ENCODE measurements at places on chromosomes 2 and 18.

DNA sequence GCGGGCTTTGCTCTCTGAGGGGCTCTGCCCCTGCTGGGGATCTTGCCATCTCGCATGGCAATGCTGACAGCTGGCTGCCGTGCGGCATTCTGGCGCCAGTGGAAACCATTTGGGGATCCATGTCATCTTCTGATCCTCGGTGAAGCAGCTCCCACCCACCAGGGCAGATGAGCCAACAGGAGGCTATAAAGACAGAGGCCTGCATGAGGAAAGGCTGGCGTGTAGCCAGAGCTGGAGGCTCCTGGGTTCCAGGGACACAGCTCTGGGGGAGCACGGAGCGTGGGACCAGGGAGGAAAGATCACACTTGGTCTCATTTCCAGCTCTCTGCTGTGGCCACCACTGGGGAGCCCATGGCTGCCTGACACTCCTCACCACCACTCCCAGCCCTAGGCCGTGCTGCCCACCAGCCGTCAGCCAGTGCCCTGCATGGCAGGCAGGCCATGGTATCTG lies 145.8 kb downstream of the ZFP36L2 start:
- no peak for DNase-seq

- no peak for DNase-seq
Observed at GRCh38 chr18:47926101-47926850, 4.2 kb downstream of the SMAD2 start.

GRCh38 chr2:127320067-127320466 lies 26.1 kb upstream of the ERCC3 start:
- DNase-seq, result no peak

GRCh38 chr2:147460155-147460554 lies 384.7 kb upstream of the ACVR2A start:
- no peak for DNase-seq

GRCh38 chr2:30385327-30385726 lies 61.7 kb upstream of the LCLAT1 start:
- no peak for DNase-seq

DNA sequence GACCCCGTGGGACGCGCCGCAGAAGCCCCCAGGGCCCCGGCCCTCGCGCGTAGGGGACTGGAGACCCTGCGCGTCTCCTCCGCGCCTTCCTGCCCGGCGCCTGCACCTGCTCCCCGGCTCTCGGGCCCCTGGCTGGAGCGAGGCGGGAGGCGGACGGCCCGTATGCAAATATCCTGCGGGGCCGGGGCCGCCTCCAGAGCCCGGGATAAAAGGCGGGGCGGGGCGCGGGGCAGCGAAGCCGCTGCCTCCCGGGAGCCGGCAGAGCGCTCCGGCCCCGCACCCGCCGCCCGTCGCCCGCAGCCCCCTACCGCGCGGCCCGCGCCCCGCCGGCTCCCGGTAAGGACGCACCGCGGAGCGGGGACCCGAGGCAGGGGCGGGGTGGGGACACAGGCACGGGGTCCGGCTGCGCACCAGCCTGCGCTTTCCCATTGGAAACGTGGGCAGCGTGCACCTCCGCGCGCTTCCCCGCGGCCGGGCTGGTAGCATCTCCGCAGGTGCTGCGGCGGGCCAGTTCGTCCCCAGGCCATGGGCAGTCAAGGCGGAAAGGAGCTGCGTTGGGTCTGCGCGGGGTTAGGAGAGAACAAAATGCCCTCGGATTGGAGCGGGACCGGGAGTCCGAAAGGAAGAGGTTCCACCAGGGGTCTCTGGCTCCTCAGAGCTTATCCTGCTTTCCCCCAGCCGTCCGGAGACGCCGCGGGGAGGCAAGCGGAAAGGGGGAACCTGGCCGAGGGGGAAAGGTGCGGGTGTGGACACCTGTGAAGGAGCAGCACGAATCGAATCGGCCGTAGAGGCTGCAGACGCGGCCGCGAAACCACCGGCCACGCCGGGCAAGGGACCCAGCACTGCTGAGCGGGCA lies at the start of gene ATP6V1C2:
Gene ATP6V1C2 (plus strand): TSS at position 235 of the 856 bp plus-strand sequence. CDS start 1,220 bp downstream, outside the sequence.
- no peak for DNase-seq

- DNase-seq, result no peak
Observed at GRCh38 chr2:61443342-61444041, 27.4 kb downstream of the USP34 start.

- DNase-seq, result no peak
Observed at GRCh38 chr2:163207693-163208370, 369.3 kb upstream of the KCNH7 start.
